ENCODE measurements at places on chromosomes 12 and 14.

DNA sequence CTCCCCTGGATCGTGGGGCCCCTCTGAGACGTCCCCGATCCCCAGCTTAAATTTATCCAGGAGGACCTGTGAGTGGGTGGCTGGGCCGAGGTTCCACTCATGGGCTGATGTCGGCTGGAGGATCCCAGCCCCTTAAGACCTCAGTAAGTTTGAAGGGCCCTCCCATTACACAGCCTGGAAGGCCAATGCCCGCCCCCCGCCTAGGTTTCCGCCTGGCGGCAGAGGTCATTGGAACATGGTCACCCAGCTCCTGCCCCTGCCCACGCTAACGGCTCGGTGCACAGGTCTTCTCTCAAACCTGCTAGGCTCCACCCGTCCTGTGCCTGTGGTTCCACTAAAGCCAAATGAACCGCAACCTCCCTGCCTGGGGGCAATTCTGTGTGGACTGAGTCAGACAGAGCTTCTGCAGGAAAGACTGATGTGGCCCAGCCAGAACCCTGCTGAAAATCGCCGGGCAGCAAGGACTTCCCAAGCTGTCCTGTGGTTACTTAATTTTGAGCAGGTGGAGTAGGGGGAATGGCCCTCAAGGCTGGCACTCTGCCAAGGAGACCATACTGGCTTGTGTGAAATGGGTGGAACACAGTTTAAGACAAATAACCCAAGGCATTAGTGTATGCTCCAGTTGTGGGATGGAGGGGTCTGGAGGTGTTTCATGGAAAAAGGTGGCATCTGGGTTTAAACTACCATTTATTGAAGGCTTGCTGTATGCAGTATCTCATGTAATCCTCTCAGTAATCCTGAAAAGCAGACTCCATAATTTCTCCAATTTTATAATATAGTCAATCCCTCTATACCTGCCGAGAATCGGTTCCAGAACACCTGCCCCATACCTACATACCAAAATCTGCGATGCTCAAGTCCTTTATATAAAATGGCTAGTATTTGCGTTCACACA, 903 bp upstream of the NT5DC3 start:
- DNase-seq = peak; percentile 55

- DNase-seq = no peak
These were observed 236.4 kb downstream of the PCNX1 start for GRCh38 chr14:71143381-71144290.

DNA sequence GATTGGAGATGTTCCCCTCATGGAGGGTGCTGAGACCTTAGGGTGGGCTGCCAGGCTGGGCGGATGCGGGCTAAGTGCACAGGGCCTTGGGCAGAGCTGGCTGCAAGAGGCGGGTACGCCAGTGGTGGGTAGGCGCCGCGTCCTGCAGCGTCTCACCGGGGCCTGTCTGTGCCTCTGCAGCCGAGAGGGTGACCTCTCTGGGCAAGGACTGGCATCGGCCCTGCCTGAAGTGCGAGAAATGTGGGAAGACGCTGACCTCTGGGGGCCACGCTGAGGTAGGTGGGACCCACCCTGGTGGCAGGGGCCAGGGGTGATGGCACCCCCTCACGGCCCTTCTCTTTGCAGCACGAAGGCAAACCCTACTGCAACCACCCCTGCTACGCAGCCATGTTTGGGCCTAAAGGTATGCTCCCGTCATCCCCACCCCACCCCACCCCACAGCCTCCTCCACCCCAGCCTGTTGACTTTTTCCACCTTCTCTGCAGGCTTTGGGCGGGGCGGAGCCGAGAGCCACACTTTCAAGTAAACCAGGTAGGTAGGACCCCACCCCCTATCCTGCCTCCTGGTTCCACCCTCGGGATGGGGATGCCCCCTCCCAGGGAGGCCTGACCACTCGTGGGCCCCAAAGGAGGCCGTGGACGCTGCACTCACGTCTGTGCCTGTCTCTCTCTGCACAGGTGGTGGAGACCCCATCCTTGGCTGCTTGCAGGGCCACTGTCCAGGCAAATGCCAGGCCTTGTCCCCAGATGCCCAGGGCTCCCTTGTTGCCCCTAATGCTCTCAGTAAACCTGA, 1.5 kb downstream of the CRIP1 start:
- no peak for DNase-seq

DNA sequence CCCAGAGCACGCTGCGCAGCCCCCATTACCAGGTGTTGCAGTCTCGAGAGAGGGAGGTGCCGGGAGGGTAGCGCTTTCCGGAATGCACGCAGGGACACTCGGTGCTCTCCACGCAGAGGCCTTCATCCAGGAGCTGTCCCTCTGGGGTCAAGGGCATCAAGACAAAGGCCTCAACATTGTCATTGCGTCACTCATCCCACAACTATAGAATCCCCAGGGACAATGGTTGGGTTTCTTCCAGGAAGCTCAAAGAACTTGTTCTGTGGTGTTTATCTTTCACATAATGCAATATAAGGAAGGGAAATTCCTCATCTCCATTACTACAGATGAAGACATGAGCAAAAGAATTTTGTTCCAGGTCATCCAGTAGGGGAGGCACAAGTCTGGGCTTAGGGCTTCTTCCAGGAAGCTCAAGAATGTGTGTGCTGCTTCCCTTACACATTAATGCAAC, 52.1 kb downstream of the VWF start:
- no peak for DNase-seq

DNA sequence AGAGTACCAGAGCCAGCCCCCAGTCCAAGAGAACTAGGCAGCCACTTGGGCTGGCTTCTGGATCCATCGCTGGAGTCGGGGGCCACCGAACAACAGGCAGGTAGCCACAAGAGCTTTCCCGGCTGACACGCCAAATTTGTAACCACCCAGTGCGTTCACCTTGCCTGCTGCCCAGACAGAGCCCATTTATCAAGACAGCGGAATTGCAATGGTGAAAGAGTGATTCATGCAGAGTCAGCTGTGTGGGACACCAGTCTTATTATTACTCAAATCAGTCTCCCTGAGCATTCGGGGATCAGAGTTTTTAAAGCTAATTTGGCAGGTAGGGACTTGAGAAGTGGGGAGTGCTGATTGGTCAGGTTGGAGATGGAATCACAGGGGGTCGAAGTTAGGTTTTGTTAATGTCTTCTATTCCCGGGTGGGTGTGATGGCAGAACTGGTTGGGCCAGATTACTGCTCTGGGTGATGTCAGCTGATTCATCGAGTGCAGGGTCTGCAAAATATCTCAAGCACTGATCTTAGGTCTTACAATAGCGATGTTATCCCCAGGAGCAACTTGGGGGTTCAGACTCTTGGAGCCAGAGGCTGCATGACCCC, 64.3 kb downstream of the PDE6H start:
- DNase-seq = no peak

GRCh38 chr12:116366456-116366776, 88.9 kb upstream of the MED13L start:
- DNase-seq = no peak

DNA sequence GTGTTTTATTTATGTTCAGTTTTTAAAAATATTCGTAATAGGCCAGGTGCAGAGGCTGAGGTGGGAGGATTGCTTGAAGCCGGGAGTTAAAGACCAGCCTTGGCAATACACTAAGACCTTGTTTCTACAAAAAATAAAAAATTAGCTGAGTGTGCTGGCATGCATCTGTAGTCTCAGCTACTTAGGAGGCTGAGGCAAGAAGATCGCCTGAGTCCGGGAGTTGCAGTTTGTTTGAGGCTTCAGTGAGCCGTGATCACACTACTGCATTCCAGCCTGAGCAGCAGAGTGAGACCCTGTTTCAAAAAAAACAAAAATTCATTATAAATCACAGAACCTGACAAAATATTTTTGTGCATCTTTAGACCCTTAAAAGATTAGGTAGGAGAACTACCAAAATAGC, 240.1 kb upstream of the ARHGAP5 start:
- DNase-seq = no peak

All from fibroblast of the conjunctiva (primary cell).